Lung microvascular endothelial cell (primary cell): ENCODE measurements at places on chromosomes 2 and 18. TPM values are rescaled to one million over a fixed set of nuclear protein-coding genes. Genes with fewer than 3 reads are reported as not detected.

- no peak for DNase-seq
These were observed 489.1 kb upstream of the LRRTM4 start for GRCh38 chr2:78011251-78011650.

Gene RAX
- not detected in 2 replicates for total RNA-seq

DNA sequence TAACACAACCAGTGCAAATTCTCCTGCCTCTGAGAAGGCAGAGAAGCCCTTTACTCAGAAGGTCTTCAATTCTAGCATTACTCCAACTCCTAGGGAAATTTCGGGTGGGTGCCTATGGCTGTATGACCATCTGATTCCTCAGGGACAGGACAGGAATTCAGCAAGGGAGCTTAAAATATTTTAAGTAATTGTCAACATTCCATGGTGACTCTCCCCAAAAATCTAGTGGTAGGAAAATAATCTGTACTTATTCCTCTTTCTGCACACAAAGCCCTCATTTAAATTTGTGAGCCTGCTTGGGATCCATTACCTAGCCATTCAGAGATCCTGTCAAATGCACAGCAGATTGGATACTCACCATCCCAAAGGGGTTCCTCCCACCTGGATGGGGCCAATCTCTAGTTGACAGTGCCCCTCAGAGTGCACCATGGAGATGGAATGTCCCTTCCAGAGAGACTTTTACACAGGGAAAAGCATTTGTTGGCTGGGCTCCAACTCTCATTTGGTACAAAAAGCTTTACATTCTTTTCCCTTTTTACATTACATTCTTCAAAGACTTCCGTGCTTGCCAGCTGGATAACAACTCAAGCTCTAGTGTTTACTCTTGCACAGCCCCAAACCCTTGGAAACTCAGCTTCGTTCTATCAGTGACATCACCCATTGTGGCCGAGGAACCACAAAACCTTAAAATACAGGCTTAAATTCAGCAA lies 3.1 kb upstream of the TMEM150A start:
- DNase-seq = peak; percentile 77

Gene MC5R
- not detected in 2 replicates for total RNA-seq

Gene TUBA3E
- total RNA-seq = not detected in 2 replicates

GRCh38 chr18:8854550-8854949 lies 149.2 kb downstream of the MTCL1 start:
- DNase-seq = no peak

DNA sequence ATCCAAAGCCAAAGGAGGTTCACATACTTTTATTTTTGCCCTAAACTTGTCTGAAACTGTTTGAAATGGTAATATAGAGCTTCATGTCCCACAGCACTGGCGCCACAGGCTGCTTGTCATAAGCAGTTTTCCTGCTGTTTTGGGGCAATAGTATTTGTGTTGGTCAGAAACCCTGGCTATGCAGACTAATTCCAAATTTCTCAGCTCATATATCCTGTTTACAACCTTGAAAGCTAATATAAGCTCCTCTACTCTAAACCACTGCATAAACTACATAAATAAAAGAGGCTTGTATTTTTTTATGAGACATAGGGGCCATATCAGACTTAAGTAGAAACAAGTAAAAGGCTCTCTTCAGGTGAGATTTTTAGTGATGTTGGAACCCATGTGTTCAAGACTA lies 736.8 kb upstream of the ID2 start:
- no peak for DNase-seq

DNA sequence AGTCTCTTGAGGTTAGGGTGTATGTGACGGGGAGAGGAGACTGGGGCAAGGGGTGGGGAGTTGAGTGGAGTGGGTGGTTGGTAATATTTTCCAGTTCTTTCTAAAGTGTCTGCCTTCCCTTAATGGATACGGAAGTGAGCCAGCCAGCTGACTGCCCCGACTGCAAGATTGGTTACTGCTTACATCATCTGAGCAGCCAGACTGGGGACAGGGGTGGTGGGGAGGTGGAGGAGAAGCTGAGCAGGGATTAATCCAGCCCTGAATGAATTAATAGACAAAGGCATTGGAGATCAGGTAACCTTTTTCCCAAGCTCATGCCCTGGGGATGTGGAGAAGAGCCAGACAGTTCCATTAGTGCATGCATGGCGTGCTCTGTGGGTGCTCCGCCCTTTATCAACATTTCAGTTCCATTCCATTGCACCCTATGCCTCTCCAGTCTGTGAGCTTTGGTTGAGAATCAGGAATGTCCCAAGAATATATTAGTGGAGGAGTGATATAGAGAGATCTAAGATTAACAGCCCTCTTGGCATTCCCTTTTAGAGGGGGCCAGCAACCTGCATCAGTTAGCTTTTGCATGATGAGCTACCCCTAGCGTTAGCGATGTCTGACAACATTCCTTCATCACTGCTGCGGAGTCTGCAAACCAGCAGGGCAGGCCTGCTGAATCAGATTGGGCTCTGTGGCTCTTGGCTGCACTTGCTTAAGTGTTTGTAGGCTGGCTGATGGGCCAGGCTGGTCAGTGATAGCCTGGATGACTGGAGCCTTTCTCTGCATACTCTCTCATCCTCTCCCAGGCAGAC lies 67.4 kb downstream of the TNP1 start:
- no peak for DNase-seq

Gene TEX44
- not detected in 2 replicates for total RNA-seq

DNA sequence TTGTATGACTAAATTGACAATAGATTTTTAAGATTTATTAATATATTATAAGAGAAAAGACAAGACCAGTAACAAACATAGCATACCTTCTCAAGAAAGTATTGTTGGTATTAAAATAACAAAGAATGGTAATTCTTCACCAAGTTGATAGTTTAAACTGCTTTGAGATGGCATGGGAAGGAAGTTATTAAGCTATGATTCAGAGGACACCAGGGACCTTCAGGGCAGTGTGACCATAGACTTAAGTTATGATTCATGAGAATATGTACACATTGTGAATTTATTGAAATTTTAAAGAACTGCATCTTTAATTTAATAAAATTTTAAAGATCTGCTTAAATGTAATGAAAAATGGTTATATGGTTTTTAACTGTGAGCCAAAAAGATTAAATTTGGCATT lies 205.7 kb downstream of the DSEL start:
- no peak for DNase-seq

DNA sequence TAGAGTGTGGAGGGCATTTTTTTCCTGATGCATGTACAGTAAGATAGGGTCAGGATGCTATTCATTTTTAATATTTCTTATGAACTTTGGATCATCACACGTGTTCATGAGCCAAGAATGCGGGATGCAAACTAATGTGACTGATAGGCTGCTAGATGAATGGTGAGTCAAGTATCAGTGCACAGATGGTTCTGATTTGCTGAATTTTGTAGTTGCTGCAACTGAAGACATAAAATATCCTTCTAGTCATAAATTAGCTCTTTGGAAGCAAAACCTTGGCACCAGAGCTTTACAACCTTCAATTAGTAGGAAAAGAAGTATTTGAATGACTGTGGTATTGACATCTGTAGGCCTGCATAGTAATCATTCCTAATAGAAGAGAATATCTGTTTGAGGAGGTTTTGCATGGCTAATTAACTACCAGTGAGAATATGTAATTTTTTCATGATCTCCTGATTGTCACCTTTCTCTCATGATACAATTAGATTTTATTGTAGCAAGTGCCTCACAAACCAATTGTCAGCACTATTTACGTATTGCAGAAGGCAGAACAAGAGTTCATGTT lies 94.0 kb downstream of the VRK2 start:
- DNase-seq = no peak

Gene NDUFV2
- 78.6 and 88.0 TPM in 2 replicates for total RNA-seq

GRCh38 chr18:55245211-55245614 lies 286.0 kb upstream of the CCDC68 start:
- DNase-seq = peak; percentile 54

Gene UGT1A3
- total RNA-seq = not detected in 2 replicates

DNA sequence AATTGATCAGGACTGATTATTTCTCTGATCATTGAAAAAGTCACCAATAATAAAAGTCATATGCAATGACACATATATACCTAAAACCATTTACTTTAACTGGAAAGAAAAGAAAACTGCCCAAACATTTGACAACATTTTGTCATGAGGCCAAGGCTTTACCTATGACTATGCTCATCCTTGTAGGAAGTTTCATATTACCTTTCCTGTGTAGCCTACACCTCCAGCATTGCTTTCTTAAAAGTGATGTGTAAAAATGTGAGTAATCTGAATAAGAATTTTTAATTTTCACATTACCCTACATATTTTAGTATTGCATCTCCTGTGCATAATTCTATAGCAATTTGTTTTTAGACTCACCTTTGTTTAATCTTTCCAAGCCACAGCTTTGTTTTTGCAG lies 419.8 kb upstream of the FIGN start:
- DNase-seq = no peak

DNA sequence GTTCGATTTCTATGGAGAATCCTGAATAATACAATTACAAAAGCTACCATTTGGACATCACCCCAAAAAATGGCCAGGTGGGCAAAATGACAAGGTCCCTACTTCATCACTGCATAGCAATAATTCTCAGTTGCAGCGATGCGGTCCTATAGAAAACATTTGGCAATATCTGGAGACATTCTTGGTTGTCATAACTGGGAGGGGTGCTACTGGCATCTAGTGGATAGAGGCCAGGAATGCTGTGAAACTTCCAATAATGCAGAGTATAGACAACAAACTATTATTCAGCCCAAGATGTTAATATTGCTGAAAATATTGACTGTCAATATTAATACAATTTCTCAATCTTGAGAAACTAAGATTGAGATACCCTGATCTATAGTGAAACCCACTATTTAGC lies 637.8 kb upstream of the PKDCC start:
- no peak for DNase-seq

DNA sequence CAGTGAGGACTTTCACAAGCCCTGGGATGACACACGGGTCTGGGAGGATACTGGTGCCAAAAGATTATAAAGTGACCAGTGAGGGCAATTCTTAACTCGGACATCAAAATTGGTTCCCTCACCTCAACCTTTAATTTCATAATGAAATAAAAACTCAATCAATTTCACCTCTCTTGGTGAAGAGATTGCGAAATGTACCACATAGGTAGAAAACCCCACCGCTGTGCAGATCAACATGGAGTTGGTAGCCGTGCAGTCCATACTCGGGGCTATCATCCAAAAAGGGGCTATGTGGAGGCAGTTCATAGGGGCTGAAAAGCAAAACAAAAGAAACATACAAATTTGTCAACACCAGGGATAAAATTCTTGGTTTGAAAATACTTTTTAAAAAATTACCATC lies 24.4 kb downstream of the FBXO15 start:
- no peak for DNase-seq

GRCh38 chr2:240013343-240013742 lies 11.8 kb downstream of the NDUFA10 start:
- DNase-seq = peak; percentile 35
